ENCODE measurements at places on chromosomes 5 and 9.
A peak's percentile ranks its signal among the peaks of the same experiment; 100 is the strongest.

- no peak for DNase-seq
These were observed 56.2 kb upstream of the FTMT start for GRCh38 chr5:121795511-121795910.

DNA sequence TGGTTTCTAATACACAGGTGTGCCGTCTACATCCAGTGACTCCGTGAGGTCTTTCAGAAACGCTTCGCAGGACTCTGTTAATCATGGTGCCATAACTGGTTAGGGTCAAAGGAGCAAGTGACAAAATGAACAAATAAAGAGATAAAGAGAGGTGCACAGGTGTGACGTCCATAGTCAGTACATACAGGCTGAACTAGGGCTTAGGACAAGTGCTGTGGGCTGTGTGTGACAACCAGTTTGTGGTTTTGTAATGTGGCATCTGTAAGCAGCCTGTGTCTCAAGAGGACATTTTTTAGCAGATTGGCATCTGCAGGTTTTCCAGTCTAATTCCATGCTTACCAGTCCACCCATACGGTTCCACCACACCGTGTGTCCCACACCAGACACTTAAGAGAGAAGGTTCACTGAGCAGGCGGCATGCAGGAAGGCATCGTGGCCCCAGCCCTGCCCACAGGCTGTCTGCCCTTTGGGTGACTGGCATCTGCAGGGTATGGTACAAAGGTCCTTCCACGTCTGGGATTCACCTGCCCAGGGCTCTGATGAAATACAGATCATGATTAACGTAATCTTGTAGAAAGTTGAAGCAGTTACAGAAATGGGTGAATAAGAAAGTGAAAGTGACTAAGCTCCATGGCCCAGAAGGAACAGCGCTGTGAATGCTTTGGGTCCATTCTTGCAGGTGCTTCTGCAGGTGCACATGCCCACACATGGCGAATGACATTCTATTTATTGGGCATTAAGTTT, 26.9 kb downstream of the SRD5A1 start:
- peak; percentile 88 for DNase-seq

GRCh38 chr5:2841208-2841607, 89.7 kb upstream of the IRX2 start:
- DNase-seq: no peak

GRCh38 chr5:115600766-115601165, 1.5 kb downstream of the TICAM2 start:
- DNase-seq: no peak

- no peak for DNase-seq
These were observed 949 bp downstream of the SNCB start for GRCh38 chr5:176629317-176629852.

GRCh38 chr9:96232164-96232538, 69.8 kb downstream of the HSD17B3 start:
- no peak for DNase-seq

- DNase-seq: no peak
These were observed 56.5 kb upstream of the RICTOR start for GRCh38 chr5:39130716-39131115.

DNA sequence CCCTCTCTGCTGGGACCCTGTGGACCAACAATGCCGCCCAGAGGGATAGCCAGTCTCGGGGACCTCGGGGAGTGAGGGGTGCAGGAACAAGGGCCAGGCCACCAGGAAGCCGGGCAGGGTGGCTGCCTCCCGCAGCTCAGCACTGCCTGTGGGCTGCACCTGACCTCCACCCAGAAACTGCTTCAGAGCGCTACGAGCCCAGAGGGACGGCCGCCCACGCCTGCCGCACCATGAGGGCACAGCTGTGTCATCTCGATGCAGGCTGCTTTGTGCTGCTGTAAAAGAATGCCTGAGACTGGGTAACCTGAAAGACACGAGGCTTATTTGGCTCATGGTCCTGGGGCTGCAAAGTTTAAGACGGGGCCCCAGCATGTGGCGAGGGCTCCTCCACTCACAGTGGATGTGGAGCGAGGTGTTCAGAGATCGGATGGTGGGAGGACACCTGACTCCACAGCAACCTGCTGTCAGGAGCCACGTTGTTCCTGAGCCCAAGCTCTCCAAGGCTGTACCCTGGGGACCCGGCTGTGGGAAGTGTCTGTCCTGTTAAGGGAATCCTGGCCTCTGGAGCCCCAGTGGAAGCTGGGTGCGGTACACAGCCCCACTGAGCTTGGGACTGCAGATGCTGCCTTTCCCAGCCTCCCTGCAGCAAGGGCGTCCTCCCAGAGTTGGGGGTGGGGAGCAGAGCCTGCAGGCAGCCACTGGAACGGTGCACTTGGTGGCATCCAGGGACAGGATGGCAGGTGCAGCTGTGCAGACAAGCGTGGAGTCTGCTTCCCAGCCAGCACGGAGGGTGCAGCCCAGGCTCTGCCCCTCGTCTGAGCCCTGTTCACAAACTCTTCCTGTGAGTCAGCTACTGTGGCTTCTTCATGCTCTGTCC, 11.8 kb upstream of the ZDHHC11 start:
- DNase-seq: no peak

- DNase-seq: no peak
These were observed 262.3 kb downstream of the TAF11L14 start for GRCh38 chr5:17896605-17897004.

- no peak for DNase-seq
These were observed 892.1 kb downstream of the TLE1 start for GRCh38 chr9:80797101-80797829.

DNA sequence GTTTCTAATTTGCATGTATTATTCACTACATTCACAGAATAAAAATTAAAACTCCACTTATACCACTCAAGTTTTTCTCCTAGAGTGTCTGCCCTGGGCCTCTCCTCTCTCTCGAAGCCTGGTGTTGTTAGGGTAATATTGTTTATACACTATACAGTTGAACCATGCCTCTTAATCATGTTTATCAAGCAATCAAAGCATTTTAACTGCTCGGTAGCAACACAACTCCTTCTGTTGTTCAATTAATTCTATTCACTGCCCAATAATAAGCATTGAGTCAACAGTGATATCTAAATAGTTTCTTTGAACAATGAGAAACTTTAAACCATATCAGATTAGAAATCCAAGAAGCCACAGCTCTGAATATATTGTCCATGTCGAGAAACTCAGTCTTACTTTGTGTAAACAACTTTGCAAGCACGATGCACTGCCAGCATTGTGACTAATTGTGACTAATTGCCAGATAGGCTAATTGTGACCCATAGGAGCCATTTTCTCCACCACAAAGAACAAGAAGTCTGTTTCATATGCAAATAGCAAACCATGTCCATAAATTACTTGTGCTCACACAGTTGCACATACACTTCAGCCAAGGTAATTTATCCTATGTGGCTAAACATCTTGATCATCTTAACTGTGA, at the start of gene DNAH5:
TSS of gene DNAH5 (minus strand) at position 129 of the 640 bp plus-strand sequence. CDS start 250 bp downstream, outside the sequence.
- DNase-seq: no peak

DNA sequence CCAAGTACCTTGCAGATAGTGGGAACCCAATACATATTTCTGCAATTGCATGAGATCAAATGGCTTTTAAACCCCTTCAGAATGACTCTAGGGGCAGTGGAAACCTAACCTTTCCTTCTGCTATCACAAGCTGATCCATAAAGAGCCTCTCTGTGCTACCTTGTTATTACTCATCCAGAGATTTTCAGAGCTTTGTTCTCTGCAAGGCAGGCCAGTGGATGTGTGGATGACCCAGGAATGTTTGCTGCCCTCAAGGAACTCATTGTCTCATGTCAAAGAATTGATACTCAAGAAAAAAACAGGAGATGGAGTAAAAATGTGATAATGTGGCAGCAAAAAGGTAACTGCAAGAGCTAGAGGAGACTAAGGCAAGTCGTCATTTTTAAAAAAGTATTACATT, 164.1 kb downstream of the HMHB1 start:
- no peak for DNase-seq

- no peak for DNase-seq
These were observed 392.2 kb downstream of the CDK5RAP2 start for GRCh38 chr9:120187758-120188157.

DNA sequence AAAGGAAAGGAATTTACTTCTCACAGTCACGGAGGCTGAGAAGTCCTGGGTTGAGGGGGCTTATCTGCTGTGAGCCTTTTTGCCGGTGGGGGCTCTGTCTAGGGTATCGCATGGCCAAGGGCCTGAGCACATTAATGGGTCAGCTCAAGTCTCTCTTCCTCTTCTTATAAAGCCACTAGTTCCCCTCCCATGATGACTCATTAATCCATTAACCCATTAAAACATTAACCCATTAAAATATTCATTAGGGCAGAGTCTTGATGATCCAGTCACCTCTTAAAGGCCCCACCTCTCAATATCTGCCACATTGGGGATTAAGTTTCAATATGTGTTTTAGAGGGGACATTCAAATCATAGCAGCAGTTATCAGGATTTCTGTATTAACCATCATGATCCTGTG, 406.3 kb downstream of the SPOCK1 start:
- no peak for DNase-seq

- no peak for DNase-seq
These were observed 125.0 kb downstream of the TRIO start for GRCh38 chr5:14267991-14268708.

GRCh38 chr5:93022796-93023447, 558.1 kb downstream of the NR2F1-AS1 start:
- DNase-seq: no peak

DNA sequence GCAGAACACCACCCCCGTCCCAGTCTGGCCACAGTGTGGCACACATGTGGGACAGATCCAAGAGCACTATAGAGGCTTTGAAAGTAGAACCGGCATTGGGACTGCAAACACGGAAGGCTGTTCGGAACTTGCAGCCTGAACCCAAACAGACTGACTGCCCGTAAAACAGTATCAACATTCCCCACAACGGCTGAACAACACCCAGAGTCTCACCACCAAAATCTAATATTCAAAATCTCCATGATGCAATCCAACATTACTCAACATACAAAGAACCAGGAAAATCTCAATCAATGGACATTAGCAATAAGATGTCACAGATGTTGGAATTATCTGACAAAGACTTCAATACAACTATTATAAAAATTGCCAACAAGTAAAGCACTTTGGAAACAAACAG, 82.3 kb downstream of the ROR2 start:
- no peak for DNase-seq
